ENCODE measurements at places on chromosomes 1 and 21.

DNA sequence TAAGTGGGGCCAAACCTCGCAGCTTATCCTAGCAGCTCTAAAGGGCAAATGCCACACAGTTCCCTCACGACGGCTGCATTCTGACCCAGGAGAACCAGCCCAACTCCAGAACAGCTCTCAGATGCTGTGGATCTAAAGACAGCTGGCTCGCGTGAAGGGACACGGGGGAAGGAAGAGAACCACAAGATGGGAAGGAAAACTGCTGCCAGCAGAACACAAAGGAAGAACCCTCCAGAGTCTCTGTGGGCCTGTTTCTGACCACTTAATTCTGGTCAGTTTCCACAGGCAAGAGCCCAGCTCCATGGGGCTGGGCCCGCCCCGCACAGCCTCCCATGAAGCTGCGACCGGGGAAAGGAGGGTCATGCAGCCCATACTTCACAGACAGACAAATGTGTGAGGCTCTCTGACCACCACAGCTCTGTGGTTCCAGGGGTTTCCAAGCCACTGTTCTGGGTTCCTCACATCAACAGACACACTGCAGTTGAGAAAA is 61.1 kb downstream of the SLC45A1 start:
- DNase-seq, result no peak

DNA sequence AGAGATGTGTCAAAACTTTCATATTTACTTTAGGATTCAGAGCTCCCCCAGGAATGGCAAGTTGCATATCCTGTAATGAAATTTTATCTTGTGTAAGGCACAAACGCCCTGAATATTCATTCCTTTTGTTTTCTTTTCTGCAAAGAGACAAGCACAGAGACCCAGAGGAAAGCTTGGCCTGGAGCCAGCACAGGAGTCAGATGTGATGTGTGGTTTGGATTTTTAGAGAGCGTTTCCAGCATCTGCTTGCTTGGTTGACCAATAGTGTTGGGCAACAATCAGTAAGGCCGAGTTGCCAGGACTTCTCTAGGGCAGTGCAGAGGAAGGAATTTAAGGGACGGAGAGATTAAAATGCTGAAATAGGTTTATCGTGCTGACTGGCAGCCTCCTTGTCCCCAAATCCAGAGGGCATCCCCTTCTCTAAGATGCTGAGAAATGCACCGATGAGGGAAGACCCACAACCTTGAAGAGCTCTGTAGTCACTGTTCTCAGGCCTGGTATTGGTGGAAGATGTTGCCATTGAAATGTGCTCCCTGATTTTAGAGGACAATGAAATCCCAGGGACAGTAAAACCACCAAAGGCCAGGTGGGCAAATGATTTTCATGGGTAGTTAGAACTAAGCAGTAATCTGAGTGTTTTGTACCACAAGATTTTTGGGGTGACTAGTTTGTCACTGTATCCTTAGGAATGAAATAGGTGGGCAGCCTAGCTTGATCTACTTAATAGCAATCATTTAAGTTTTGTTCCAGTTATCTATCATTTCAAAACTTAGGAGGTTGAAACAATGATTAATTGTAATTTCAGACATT is 37.9 kb upstream of the RHOU start:
- peak; percentile 66 for DNase-seq

DNA sequence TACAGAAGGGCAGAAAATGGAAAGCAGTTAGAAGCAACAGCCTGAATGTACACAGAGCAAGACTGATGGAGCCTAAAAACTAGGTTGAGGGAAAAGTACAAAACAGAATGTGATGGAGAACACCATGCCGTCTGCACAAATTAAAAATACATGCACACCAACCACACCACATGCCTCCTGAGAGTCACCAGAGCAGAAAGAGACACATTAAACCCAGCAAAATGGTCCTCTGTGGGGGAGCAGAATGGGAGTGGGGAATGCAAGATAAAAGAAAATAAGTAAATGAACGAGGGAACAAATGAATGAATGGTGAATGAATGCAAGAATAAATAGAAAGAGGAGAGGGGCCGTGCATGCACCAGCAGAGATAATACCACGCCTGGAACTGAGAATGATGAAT is 24.1 kb downstream of the PADI2 start:
- DNase-seq, result no peak

- no peak for DNase-seq
These were observed 667.1 kb downstream of the LTN1 start for GRCh38 chr21:28325618-28326017.

Measured in omental fat pad (tissue), 4 donors.